ENCODE measurements at places on chromosomes 7 and 10.

DNA sequence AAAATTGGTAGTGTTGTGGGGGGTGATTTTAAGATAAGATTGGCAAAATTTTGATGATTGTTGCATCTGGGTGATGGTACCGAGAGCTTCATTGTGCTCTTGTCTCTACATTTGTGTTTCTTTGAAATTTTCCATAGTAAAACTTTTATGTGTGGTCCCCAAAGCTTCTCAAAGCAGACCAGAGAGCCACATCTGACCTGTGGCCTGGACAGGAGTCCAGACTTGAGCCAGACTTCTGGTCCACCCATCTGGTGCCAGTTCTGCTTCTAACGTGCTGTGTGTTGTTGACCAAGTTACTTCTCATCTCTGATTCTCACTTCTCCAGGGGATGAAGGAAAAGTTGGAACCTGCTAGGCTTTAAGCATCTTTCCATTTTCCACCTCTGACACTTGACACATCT, 120.1 kb downstream of the C10orf105 start:
- no peak overlapping the region for H3K27ac ChIP-seq
- no peaks in the 10 kb centered on the region for H3K36me3 ChIP-seq
- no peaks in the 10 kb centered on the region for H3K27me3 ChIP-seq
- DNase-seq: no peak
- H3K4me1 ChIP-seq: no peaks in the 10 kb centered on the region

GRCh38 chr7:94396037-94396431, 1.3 kb downstream of the COL1A2 start:
- H3K27me3 ChIP-seq: peaks cover 58% of the 10 kb centered on the region
- H3K4me3 ChIP-seq: no peak overlapping the region

DNA sequence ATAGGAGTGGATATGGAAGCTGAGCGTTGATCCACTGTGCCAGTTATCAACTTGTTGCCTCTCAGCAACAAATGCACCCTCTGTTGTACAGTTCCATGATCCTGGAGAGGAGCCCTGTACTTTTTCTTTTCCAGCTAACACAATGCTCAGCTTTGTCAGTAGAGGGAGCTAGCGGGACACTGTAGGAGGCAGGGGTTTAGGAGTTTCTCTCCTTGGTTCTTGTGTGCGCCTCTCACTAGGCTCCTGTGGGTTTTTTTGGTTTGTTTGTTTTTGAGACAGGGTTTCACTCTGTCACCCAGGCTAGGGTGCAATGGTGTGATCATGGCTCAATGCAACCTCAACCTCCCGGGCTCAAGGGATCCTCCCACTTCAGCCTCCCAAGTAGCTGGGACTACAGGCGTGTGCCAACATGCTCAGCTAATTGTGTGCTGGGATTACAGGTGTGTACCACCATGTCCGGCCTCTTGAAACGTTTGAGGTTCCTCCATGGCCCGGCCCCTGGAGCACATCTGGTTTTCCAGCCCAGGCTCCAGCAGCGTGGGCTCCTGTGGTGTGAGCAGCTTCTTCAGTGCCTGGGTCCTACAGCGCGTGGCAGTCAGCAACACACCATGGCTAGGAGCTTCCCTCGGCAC, 12.0 kb upstream of the MARVELD1 start:
- DNase-seq: peak; percentile 18
- no peak overlapping the region for H3K27ac ChIP-seq
- no peaks in the 10 kb centered on the region for H3K36me3 ChIP-seq

- H3K27me3 ChIP-seq: no peaks in the 10 kb centered on the region
- no peak overlapping the region for H3K4me3 ChIP-seq
- peaks cover 8% of the 10 kb centered on the region for H3K4me1 ChIP-seq
- H3K27ac ChIP-seq: no peak overlapping the region
Observed at GRCh38 chr10:88154596-88155250, 291.3 kb downstream of the PTEN start.

GRCh38 chr7:135558337-135558767, 635 bp downstream of the NUP205 start:
- H3K27ac ChIP-seq: no peak overlapping the region
- no peaks in the 10 kb centered on the region for H3K36me3 ChIP-seq
- H3K4me1 ChIP-seq: peaks cover 17% of the 10 kb centered on the region
- no peak overlapping the region for H3K4me3 ChIP-seq

- H3K4me1 ChIP-seq: no peaks in the 10 kb centered on the region
- H3K4me3 ChIP-seq: no peak overlapping the region
- no peak for DNase-seq
- peaks cover 3% of the 10 kb centered on the region for H3K27me3 ChIP-seq
- no peak overlapping the region for H3K27ac ChIP-seq
- no peaks in the 10 kb centered on the region for H3K36me3 ChIP-seq
Observed at GRCh38 chr10:22278441-22278782, 37.8 kb upstream of the COMMD3 start.

DNA sequence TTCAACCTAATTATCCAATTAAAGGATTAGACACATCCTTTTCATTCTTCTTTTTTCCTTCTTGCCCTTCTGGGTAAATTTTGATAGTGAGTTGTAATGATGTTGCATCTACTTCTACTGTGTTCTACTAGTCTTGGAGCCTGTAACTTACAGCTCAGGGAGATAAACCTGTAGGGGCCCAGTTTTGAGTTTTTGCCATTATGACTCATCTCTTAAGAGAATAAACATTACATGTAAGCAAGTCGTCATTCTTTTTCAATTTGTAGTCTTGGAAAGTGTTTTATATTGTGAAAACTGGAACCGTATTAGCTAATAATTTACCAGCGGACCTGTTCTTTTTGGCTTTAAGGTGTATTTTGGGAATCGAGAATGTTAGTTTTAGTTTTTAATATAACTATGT, 89.7 kb upstream of the RPA3 start:
- H3K27ac ChIP-seq: no peak overlapping the region
- H3K27me3 ChIP-seq: no peaks in the 10 kb centered on the region
- H3K36me3 ChIP-seq: peaks cover 13% of the 10 kb centered on the region

GRCh38 chr7:42461537-42461936, 224.5 kb upstream of the GLI3 start:
- no peaks in the 10 kb centered on the region for H3K4me1 ChIP-seq
- no peak overlapping the region for H3K4me3 ChIP-seq
- H3K36me3 ChIP-seq: peaks cover 5% of the 10 kb centered on the region
- no peak overlapping the region for H3K27ac ChIP-seq
- no peak for DNase-seq
- no peaks in the 10 kb centered on the region for H3K27me3 ChIP-seq

- no peaks in the 10 kb centered on the region for H3K27me3 ChIP-seq
- H3K36me3 ChIP-seq: no peaks in the 10 kb centered on the region
- H3K27ac ChIP-seq: no peak overlapping the region
- no peak for DNase-seq
Observed at GRCh38 chr7:120259386-120259785, 13.6 kb upstream of the KCND2 start.

DNA sequence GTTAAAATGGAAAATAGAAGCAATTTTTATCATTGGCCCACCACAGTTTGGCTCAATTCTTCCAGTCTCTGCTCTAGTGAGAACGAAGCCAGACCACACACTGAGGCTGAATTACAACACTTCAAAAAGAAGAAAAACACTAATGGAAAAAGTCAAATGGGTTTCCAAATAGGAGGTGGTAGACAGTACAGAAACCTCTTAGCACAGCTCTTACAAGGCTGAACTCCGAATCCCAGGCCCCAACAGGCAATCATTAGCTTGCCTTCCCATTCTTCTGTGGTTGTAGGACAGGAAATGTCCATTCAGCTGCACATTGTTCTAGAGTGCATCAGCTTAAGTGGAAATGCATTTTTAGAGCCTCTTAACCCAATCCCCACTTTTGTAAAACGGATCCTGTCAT, 115.1 kb upstream of the MEOX2 start:
- H3K27me3 ChIP-seq: no peaks in the 10 kb centered on the region
- no peaks in the 10 kb centered on the region for H3K36me3 ChIP-seq
- no peak overlapping the region for H3K4me3 ChIP-seq
- H3K4me1 ChIP-seq: no peaks in the 10 kb centered on the region
- DNase-seq: no peak

GRCh38 chr10:71818674-71819260, 32.3 kb downstream of the PSAP start:
- H3K36me3 ChIP-seq: peaks cover 13% of the 10 kb centered on the region
- no peak overlapping the region for H3K4me3 ChIP-seq
- H3K27ac ChIP-seq: peak overlapping the region; percentile 48
- H3K4me1 ChIP-seq: no peaks in the 10 kb centered on the region
- DNase-seq: no peak
- no peaks in the 10 kb centered on the region for H3K27me3 ChIP-seq

- peaks cover 89% of the 10 kb centered on the region for H3K36me3 ChIP-seq
- no peaks in the 10 kb centered on the region for H3K4me1 ChIP-seq
- no peak overlapping the region for H3K27ac ChIP-seq
- DNase-seq: no peak
Observed at GRCh38 chr7:105622106-105622731, 40.9 kb upstream of the EFCAB10 start.

DNA sequence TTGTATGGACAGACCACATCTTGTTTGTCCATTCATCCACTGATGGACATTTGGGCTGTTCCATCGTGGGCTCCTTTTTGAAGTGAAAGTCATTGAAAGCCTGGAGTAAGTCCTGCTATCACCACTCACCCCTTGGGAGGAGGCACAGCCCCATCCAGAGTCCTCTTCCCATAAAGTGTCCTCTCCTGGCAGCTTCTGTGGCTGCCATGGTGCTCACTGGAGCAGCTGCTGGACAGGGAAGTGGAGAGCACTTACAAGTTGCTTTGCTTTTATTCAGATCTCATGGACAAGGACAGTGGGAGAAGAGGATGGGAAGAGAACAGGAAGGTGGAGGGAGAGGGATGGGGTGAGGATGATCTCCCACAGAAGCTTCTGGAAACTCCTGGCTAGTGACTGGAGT, 18.5 kb upstream of the EIF5AL1 start:
- no peak for DNase-seq
- H3K4me3 ChIP-seq: no peak overlapping the region
- no peaks in the 10 kb centered on the region for H3K36me3 ChIP-seq
- no peaks in the 10 kb centered on the region for H3K27me3 ChIP-seq

DNA sequence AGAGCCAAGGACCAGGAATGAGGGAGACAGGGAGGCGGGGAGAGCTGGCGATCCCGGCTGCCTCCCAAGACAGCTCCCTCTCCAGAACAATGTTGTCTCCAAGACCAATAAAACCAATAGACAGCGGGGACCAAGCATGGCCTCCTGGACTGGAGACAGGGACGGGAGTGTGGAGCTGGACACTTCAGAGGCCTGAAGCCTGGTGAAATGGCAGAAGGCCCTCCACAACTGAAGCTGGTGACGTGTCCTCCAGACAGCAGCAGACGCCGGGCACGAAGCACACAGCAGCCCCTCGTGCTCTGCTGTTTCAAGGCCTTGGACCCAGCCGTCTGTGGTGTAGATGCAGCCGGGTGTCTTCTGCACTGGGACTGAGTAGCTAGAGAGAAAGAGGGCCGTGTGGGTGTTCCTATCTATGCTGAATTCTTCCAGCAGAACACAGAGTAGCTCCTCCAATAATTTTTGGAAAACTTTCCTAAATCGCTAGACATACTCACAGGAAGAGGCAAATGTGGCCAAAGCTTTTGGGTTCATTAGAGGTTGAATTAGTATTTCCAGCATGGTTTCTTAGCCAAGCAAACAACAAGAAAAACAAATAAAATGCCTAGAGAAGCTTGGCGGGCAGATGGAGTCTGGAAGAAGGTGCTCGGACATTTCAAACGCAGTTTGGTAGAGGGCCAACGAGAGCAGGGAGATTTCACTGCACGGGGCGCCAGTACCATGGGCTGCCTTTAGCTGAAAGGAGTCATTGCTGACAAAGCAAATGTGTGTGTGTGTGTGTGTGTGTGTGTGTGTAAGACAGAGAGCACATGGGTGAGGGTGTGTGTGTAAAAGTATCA, 570.4 kb downstream of the TCERG1L start:
- no peak for DNase-seq
- no peaks in the 10 kb centered on the region for H3K27me3 ChIP-seq
- H3K27ac ChIP-seq: no peak overlapping the region
- H3K4me1 ChIP-seq: no peaks in the 10 kb centered on the region
- no peaks in the 10 kb centered on the region for H3K36me3 ChIP-seq
- H3K4me3 ChIP-seq: no peak overlapping the region

DNA sequence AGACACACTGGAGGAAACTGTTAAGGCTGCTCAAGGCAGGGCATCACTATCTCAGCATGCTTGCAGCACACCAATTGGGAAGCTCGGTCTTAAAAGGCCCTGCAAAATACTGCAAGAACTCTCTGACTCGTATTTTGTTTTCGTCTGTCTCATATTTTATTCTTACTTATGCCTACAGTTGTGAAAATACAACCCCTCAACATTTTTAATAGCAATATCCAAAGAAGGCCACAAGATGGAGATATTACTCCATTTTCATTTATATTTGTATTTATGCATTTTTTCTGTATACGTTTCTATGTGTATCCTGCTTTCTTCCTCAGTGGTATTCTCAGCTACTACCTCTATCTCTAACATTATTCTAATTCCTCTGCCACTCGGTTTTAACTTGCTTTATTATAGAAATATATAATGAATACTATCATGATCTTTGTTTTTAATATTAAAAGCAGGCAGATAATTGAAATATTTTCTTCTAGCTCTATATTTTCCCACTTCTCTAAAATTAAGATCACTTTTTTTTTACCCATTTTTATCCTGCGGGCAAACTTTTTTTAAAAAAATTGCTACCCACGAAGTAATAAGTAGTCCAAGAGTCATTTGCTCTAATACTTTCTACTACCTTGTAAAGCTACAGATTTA, 10.0 kb downstream of the DNAJC1 start:
- no peak for DNase-seq
- no peak overlapping the region for H3K27ac ChIP-seq
- H3K4me3 ChIP-seq: no peak overlapping the region
- H3K36me3 ChIP-seq: no peaks in the 10 kb centered on the region
- no peaks in the 10 kb centered on the region for H3K27me3 ChIP-seq

Data from naive thymus-derived CD8-positive, alpha-beta T cell (primary cell).